ENCODE measurements at places on chromosomes 2 and 18. TPM values are rescaled to one million over a fixed set of nuclear protein-coding genes. Genes with fewer than 3 reads are reported as not detected.

- DNase-seq = no peak
Observed at GRCh38 chr2:239496700-239497099, 95.9 kb upstream of the HDAC4 start.

CNDP1 gene
- not detected for total RNA-seq

DNA sequence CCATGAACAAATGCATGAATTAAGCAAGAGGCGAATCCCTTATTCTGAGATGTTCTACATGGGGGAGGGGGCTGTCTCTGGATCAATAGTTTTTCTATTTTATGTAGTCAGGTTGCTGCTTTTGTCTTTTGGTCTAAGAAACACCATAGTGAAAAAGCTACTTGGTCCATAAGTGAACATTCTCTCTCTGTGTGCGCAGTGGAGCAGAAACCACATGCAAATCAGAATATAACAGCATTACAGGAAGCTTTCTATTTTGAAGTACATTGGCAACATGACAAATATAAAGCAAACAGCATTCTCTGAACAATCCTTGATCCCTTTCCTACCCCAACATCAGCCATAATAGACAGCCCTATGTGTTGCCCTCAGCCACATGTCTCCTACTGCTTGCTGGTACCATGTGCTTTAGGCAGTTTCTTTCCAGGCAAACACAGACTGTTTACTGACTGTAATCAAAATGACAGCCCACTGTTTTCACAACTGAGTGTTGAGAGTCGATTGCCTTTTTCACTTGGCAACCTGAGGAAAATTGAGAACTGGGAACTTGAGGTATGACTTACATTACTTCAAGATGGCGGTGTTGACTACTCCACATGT is 10.6 kb downstream of the SCN3A start:
- no peak for DNase-seq

IL36A gene
- total RNA-seq = not detected

- DNase-seq = peak; percentile 6
Observed at GRCh38 chr2:18856765-18857164, 267.4 kb upstream of the NT5C1B start.

DNA sequence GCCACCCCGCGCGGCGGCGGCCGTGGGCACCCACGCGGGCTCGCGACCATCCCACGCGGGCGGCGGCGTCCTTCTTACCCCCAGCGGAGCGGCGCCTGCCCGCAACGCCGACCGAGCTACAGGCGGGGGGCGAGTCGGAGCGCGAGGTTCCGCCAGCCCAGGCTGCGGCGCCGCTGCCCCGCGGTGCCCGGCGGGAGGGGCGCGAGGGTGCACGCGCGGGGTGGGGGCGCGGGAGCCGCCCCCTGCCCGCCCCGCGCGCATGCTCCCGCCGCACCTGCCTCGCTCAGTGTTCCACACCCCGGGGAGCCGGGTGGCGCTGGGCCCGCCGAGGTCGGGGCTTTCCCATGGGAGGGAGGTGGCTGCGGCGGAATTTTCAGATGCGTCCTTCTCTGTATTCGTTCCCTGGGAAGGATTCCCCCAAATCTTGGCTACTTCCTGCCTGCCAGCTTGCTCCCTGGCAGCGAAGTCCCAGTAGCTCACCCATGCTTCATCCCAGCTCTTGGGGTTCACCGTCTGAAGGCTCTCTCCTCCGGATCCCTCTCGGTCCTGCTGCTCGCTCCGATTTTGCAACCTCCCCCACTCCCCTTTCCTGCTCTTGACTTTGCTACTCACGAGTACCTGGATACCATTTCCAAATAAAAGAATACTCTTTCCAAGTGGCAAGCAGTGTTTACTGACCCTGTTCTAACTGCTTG is at the start of gene L3MBTL4:
Gene L3MBTL4 (minus strand): TSS at position 189 of the 695 bp plus-strand sequence. CDS start 103,286 bp downstream, outside the sequence.
- DNase-seq = no peak

RAB11FIP5 gene
- 37.7 TPM for total RNA-seq

DNA sequence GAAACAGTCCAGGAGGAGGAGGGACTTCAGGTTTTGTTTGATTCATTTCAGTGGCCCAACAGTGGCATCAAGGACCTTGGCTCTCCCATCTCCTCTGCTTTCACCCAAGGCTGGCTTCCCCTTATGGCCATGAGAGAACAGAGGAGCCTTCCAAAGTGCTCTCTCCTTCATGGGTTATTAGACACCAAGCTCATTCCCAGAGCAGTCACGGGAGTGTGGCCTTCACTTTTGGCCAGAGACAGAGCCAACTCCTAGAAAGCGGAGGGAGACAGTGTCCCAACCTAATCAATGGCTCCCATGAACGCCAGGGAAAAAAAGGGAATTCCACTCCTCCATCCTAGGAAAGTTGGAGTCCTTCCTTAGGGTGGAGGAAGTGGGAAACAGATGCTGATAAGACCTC is 871 bp upstream of the DUSP28 start:
- no peak for DNase-seq

PID1 gene
- total RNA-seq = 16.4 TPM

- no peak for DNase-seq
Observed at GRCh38 chr18:49967171-49967570, 153.8 kb upstream of the ACAA2 start.

DNA sequence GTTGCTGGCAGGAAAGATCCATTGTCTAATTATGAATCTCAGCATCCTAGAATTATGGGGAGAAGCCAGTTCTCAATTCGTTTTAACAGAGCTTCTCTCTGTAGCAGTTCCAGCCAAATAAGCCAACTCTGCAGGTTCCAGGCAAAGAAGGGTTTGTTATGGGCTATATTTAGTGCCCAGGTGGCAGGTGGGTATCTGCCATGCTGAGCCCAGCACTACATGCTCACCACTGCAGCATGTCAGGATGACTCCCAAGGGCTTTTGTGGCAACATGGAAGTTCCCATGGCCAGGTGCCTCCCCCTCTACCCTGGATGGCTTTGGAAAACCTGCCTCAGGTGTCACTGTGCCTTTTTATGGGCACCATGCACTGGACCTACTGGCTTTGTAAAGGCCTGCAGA is 137.7 kb upstream of the MSH6 start:
- no peak for DNase-seq

DNPEP gene
- total RNA-seq = 65.7 TPM

DNA sequence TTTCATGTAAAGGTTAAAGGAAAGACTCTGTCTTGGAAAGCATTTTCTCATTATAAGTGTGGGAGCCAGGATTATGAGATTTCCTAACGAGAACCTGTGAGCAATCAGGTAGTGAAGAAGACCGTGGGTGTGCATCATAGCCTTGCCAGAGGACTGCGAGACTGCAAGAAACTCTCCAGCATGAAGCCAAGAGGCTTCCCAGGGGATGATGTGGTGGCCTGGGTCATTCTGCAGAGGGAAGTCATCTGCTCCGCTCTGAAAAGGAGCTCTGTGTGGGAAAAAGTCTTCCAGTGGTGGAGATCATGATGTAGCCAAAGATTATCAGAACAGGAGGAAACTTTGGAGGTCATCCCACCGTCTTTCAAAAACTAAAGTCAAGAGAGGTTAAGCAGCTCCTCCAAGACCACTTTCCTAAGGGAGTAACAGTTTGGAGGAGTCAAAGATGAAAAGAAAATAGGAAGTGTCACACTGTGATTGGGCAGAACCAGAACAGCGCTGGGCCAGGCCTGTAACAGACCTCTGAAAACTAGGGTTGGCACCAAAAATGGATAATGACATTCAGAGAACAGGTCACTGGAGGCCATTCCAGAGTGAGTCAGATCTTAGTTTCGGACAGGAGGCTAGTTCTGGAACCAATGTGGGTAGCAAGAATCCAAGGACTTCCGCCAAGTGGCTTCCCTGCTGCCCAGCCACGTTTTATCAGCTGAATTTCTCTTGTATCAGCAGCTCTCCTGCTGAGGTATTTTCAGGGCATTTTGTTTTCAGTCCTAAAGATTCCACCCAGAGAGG is 113.0 kb downstream of the LRATD1 start:
- DNase-seq = no peak

DNA sequence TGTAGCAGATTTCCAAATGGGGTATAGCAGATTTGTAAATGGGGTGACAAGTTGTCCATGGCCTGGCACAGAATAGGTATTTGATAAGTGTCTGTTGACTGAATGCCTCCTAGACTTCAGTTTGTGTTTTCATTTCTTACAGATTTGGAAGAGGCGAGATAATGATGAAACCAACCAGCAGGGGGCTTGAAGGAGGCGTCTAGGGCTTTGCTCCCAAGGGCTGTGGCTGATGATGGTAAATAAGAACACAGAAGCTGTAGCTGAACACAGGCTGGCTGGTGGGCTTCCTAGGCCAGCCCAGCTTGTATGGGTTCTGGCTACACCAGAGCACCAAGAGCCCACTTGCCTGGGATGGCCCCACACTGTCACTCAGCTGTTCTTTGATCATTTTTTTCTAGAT is 19.4 kb downstream of the SFTPB start:
- DNase-seq = peak; percentile 82

DNA sequence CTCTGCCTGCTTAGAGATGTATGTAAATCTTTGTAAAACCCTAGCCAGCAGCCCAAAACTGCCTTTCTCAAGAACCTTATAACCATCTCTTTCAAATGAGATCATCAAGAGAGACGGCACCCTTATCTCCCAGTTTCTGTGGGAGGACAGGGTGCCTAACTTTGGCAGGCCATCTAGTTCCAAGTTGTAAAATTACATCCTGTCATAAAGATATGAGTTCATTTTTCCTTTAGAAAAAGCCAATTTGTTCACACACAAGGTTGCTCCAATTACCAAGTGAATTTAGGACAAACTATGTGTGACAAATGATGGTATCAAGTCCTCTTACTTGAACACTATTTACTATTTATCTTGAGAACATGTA is 65.3 kb downstream of the MEMO1 start:
- peak; percentile 89 for DNase-seq

DNA sequence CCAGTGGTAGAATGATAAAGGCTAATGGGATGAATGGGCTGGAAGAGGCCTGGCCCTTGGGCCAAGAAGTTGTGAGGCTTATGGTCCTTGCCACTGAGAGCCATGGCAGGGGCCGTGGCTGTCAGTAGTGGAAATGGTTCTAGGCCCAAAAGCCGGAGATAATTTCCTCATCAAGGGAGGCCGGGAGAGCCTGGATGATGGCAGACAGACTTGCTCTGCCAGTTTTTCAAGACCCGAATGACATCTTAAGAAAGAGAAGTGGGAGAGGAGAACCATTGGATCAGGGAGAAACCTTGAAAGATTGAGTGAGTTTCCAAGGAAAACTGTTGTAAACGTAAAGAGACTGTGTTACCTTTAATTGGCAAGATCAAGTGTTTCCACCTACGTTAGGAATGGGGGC is 46.3 kb upstream of the VPS54 start:
- no peak for DNase-seq

- DNase-seq = no peak
Observed at GRCh38 chr2:122999821-123000220, 1025.3 kb upstream of the CNTNAP5 start.

DNA sequence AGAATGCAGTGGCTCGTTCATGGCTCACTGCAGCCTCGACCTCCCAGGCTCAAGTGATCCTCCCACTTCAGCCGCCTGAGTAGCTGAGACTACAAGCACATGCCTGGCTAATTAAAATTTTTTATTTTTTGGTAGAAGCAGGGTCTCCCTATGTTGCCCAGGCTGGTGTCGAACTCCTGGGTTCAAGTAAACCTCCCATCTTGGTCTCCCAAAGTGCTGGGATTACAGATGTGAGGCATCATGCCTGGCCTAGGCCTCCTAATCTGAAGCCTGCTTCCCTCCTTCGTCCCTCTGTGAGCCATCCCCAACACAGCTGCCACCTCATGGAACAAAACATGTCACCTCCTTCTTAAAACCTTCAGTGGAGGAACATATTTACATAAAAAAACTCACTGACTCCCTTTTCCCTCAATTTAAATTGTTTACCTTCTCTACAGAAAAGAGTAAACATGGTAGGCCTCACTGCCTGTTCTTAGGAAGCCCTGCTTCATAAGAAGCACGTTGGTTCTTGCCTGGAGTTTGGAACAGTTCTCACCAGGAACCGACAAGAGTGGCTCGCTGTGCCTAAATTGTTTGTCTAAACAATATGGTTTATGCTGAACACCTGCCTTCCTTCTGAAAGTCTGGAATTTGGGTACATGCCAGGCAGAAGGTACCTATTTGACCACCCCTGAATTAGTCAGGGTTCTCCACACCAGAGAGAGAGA is 12.1 kb upstream of the RHOB start:
- DNase-seq = no peak

DNA sequence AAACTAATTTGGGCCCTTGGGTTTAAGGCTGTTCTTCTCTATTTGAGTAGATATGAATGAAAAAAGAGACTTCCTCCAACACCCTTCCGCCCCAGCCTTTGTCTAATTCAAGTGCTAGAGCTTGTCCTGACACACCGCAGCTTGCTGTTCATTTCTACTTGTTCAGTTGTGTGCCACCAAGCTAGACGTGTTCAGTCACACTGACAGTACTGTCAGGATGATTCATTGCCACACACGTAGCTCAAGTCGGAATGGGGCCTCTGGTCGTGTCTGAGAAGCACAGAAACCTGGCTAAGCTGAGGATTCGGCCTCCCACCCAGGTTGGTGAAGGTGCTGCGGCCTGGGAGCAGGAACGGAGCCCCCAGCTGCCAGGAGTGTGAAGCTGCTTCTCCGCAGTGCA is 45.6 kb upstream of the INHBB start:
- no peak for DNase-seq

DNA sequence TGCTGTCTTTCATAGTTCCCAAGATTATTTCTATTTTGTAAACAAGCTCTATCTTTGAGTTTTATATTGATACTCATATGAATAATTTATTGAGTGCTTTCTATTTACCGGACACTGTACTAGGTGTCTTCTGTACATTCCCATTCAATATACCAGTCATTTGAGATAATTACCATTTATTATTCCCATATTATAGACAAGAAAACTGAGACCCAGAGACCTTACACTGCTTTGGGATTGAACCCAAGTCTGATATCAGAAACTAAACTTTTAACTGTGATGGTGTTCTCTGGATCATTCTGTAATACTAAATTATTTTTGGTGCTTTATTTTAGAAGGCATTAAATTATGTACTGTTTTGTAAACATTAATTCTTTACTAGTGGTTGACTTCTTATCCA is 17.3 kb downstream of the SPOPL start:
- no peak for DNase-seq

RASGRP3 gene
- total RNA-seq = 12.1 TPM

- no peak for DNase-seq
Observed at GRCh38 chr2:145775591-145775990, 1255.7 kb upstream of the ZEB2 start.

GRCh38 chr2:105005181-105005951 is 32.5 kb upstream of the MRPS9 start:
- peak; percentile 17 for DNase-seq

GRCh38 chr2:68263632-68264031 is 11.3 kb upstream of the PPP3R1 start:
- no peak for DNase-seq

GRCh38 chr2:152950126-152950525 is 231.7 kb downstream of the ARL6IP6 start:
- DNase-seq = no peak

Data from fibroblast of villous mesenchyme (primary cell).